ENCODE measurements at places on chromosomes 2 and 18. TPM values are rescaled to one million over a fixed set of nuclear protein-coding genes. Genes with fewer than 3 reads are reported as not detected.

DNA sequence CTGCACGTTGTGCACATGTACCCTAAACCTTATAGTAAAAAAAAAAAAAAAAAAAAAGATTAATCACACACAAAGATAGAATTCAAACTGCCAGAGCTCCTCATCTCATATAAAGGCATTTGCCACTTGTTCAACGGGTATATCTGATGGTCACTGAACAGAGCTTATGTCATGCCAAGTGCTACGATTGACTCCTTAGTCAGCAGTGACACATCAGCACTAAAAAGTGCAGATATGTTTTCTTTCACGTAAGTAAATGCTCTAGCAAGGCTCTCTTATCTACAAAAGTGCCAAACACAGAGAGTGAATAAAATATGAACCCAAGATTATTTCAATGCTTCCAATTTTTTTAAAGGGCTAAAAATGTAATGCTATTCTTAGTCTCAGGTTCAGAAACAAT is 1.1 kb downstream of the LMAN1 start:
- DNase-seq: peak; percentile 6

DNA sequence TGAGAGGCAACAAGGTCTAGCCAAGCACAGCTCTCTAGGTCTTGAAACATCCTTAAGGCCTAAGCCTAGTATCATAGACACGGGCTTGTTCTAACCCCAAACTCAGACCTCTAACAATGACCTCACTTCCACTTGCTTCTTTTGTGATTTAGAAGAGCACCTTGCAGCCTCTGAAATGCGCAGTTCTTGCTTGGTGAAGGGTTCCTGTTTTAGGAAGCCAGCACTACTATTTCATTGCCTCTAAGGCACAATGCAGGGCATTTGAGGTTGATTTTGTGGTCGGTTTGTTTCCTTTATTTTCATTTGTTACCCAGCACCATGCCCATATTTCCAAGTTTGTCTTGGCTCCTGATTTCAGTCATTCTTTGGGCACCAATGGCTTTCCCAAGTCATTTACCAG is 117.0 kb upstream of the CYP1B1 start:
- DNase-seq: no peak

DNA sequence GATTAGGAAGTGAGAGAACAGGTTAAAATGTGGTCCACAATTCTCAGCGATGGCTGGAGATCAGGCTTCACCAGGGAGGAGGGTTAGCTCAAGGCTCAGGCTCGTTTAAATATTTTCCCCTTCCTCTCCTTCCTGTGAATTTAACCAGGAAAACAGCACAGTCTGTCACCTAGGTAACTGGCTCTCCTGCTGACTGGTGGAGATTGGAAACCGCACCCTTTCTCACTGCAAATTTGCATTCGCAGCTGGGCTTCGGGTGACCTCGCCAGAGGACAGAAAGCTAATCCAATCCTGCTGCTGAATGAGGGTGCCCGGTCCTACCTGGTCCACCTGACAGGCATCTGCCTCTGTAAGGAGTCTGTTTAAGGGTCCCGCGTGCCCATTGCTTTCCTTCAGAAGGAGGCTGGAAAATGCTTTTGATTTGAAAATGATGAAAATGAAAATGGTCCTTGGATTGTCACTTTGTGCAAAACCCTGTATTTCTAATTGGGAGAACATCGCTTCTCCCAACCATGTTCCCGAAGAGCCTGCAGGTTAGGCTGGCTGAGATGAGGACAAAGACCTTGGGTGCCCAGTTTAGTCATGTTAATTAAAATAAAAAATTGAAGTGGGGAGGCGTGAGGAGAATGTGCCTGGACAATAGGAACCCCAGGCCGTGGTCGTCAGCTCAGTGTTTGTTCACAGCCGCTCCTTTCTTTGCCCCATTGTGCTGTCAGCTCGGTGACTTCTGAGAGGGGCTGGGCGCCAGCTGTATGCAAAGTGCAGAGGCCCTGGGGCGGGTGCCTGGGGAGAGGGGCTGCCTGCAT is 43.4 kb upstream of the MTCL1 start:
- no peak for DNase-seq

DNA sequence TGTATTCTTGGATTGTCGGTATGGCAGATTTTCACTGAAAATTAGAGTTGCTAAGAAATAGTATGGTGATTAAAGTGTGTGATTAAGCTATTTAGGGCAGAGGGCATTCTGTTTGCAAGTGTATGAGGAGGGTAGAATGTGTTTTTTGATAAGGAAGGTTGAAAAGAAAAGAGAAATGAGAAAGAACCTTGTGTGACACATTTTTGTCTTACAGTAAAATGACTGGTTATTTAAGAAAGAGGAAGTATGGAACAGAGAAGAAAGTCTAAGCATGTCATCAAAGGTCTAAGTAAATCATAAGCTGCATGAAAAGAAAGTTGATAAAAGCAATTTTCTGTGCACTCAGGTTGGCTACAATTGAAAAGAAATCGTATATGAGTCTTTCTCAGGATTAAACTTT is 5.2 kb upstream of the RSAD2 start:
- DNase-seq: no peak

- no peak for DNase-seq
Measured at GRCh38 chr2:34368304-34368703, 769.2 kb upstream of the FAM98A start.

The ANKRD44 gene
- total RNA-seq: 32.7 TPM

DNA sequence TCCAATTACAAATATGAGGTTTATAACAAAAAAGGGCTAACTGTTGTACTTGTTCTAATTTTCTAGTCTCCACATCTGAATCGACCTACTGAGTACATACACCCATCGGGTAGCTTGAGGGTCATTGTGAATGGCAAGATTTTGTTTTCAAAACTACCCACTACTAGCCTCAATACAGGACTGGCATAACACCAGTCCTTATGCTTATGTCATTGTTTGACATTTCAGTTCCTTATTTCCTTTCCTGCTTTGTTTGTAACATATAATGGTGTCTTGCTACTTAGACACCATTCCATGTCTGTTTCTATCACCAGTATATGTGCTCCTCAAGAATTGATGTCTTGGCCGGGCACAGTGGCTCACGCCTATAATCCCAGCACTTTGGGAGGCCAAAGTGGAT is 86.0 kb downstream of the EPHA4 start:
- DNase-seq: no peak

The SOWAHC gene
- total RNA-seq: 12.6 TPM

GRCh38 chr2:232341739-232342126 is 36.8 kb upstream of the ALPP start:
- no peak for DNase-seq

DNA sequence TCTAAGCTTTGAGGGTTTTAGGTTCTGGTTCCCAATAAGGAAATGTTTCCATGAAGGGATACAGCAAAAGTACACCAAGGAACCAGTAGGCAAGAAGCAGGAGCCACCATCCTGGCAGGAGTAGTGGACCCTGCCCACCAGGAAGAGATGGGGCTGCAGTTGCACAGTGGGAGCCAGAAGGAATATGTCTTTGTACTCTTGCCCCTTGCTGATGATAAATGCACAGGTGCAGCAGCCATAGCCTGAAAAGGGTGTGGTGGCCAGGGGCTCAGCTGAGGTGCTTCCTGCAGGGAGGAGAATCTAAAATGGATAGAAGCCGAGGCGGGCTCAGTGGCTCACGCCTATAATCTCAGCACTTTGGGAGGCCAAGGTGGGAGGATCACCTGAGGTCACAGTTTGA is 27.5 kb downstream of the TMEM127 start:
- DNase-seq: no peak

DNA sequence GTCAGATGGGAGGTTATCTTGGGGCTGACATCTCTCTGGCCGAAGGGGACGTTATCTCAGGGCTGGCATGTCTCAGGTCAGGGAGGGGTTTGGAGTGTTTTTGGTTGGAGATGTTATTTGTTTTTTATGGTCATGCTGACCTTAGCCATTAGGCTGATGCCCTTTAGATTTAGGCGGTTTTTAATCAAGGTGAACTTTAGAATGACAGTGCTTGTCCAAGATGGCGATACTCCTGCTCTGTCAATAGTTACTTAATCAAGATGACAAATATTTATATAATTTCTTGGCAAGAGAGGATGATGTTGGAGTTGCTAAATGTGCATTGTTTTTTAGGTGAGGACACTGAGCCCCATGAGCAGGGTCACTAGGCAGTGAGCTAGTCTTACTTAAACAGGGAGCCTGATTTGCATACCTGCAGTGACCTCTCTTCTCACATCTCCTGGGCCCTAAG is 34.5 kb downstream of the MERTK start:
- no peak for DNase-seq

GRCh38 chr2:145811276-145812164 is 1291.6 kb upstream of the ZEB2 start:
- no peak for DNase-seq

DNA sequence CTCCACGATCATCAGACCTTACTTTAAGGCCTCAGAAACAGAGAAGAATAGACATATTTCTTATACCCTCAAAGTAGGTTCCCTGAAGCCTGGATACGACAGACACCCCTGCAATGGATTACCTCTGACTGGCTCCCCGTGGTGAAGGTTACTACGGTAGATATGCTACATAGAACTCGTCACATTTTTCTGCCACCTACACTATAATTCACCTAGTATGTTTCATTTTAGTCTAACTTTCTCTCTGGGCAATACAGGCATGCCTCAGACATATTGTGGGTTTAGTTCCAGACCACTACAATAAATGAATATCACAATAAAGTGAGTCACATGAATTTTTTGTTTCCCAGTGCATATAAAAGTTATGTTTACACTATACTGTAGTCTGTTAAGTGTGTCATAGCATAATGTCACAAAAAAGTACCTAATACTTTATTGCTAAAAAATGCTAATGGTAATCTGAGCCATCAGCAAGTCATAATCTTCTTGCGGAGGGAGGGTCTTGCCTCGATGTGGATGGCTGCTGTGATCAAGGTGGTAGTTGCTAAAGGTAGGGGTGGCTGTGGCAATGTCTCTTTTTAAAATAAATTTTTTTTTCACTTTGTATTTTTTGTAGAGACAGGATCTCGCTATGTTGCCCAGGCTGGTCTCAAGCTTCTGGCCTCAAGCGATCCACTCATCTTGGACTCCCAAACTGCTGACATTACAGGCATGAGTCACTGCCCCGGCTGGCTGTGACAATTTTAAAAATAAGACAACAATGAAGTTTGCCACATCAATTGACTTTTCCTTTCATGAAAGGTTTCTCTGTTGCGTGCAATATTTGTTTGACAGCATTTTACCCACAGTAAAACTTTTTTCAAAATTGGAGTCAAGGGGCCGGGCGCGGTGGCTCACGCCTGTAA is 64.6 kb downstream of the TGIF1 start:
- no peak for DNase-seq

The UGT1A9 gene
- not detected for total RNA-seq

GRCh38 chr2:129925381-129925780 is 54.1 kb upstream of the RAB6C start:
- DNase-seq: no peak

The POTEC gene
- not detected for total RNA-seq

- no peak for DNase-seq
Measured at GRCh38 chr18:74190086-74190485, 41.8 kb downstream of the TIMM21 start.

GRCh38 chr2:167298017-167298416 is 409.7 kb downstream of the XIRP2 start:
- no peak for DNase-seq

The MAL gene
- 13.6 TPM for total RNA-seq

The EFR3B gene
- 2.4 TPM for total RNA-seq

DNA sequence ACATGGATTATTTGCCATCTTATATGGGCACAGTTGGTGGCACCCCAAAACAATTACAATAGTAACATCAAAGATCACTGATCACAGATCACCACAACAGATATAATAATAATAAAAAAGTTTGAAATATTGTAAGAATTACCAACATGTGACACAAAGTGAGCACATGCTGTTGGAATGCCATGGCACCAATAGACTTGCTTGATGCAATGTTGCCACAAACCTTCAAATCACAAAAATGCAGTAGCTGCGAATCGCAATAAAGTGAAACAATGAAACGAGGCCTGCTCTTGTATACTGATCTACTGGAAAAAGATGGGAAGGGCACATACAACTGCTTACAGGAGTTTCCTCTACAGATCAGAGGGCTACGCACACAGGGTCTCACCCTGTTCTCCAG is 32.2 kb upstream of the AMMECR1L start:
- DNase-seq: no peak

The CMPK2 gene
- total RNA-seq: 20.2 TPM

DNA sequence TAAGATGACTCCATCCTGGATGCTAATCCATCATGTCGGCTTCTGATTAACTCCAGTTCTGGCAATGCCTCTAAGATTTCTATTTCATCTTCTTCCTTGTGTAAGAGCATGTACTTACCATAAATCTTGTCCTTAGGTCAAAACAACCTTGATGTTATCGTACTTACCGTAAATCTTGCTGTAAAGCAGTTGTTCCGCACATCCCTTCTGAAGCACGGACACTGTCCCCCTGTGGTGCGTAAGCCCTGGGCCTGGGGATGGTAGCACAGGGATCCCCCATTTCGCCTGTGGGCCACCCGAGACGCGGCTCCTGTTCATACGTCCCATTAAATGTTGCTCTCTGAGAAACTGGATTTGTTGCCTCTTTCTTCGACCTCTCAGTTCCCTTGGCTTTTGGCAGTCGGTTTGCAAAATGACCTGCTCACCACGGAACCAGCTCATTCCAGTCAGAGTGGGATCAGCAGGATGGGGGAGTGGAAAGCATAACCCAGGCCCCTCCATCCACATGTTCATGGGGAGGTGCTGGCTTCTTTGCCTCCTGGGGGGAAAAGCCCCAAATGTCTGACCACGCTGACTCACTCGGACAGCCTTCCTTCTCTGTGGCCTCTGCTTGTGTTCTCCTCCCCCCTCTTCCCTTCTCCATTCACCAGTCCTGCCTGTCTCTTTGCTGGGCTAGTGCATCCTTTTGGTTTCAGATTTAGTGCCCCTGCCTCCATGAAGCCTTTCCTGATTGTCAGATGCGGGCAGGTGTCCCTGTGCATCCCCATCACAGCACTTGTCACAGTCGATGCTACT is 49.9 kb downstream of the RAB31 start:
- no peak for DNase-seq

DNA sequence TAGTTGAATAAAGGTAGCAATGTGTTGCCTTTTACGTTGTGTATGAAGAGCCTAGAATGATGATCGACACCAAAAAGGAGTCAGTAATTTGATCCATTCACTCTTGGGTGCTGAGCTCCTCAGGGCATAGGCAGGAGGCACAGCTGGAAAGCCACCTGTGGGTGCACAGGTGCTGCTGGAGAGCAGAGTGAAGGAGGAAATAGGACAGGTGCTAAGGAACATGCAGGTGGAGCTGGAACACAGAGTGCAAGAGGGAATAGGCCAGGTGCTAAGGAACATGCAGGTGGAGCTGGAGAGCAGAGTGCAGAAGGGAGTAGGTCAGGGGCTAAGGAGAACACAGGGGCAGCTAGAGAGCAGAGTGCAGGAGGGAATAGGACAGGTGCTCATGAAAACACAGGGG is 86.1 kb downstream of the SH3YL1 start:
- no peak for DNase-seq

- no peak for DNase-seq
Measured at GRCh38 chr2:39432701-39433100, 4.4 kb downstream of the MAP4K3 start.

DNA sequence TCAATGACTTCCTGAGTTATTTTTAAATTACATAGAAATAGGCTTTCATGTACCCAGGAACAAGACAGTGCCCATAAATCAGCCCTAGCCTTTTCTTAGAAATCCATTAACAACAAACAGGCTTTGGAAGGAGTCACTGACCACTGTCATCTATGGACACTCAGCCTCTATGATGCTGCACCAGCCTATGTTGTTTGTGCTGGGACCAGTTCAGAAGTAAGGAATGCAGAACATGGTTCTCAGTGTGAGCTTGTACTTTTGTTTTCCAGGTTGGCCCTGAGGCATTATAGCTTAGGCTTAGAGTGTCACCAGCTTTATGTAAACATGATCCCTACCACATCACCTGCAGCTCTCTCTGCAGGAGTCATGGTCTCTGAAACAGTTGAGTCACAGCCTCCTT is 335.7 kb upstream of the CDH7 start:
- no peak for DNase-seq

GRCh38 chr2:200159829-200160781 is 146.4 kb upstream of the SPATS2L start:
- DNase-seq: no peak
